NCI-H1105 treated with DMSO at 0.1 percent for 48 hours (cell line): ENCODE measurements at places on chromosomes 6 and 20.
A peak's percentile ranks its signal among the peaks of the same experiment; 100 is the strongest.

DNA sequence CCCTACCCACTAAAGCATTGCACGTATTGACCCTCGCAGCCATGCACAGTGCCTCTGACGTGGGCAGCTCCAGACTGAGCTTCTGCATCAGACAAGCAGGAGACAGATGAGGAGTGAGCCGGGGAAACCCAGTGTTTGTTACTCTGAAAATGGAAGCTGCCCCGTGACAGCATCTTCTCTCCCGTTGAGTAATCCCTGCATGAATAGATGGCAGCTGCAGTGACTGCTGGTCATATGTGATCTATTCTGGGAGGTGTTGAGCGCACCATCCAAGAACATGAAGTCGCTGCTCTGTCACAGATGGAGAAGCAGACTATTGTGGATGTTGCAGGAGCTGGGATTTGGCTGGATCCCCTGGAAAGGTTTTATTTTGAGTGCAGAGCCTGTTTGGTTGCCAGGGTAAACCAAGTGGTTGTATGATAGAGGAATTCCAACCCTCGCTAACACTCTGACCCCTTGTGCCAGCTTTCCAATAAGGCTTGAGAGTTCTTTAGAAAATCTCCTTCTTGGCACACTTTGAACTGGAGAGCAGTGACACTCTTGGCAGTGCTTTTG, 242.2 kb downstream of the NRN1 start:
- no peak for DNase-seq

DNA sequence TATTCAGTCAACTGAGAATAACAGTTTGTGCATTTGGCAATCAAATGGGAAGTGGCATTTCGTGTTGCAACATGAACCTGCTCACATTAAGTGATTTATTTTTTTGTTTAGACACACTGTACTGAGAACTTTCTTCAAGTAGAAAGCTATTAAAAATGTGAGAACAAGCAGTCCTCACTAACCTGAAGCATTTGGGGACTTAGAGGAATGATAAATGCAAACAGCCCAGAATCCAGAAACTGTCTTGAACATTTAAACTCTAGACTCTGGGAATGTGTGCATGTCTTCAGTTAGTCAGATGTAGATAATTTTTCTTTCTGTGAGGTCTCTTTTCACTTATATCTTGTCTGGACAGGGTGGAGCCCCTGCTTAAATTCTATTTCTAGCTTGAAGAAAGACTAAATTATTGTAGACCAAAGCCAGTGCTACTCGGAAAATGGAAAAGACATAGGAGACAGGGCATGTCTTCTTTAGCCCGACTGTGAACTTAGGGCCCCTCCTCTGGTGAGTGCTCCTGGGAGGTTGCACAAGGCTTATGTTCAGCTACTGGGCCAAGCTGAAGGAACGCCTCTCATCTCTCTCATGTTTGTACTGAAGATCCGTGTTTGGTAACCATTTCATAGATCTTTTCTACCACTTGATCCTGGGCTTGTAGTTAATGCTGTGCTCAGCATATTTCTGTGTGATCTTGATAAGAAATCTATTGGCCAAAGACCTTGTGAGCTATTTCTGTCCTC, 70.1 kb downstream of the SLX4IP start:
- no peak for DNase-seq

DNA sequence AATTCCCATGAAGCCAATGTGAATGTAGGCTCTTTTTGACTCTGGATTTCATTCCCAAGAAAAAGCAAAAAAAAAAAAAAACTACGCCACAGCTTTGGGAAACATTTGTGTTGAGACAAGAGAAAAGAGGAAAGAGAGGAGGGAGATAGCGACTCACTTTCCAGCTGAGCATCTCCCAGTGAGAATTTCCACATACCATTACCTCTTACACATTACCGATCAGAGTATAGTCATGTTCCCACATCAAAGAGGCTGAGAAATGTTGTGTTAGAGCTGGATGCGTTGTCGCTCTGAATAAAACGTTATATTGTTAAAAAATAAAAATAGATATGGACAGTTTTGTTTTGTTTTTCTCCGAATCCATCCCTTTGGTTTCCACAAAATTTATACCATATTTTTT, 1019.3 kb upstream of the ADGRB3 start:
- DNase-seq = no peak

DNA sequence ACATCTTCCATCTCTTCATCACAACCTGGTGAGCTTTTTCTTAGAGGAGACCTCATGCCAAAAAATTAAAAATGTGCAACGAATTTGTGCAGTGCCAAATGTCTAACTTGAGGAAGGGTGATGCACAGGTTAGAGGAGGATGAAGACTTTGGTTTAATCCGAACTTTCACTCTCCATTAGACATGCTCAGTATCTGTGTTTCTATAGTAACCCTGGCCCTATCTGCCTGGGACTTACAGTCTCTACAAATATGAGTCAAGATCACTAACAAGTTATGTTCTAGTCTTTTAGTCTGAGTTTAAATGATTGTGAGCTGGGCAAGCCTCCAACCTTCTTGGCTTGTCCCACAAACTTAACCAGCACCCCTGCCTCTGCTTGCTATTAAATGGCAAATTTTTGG, 377.0 kb downstream of the BMP2 start:
- DNase-seq = no peak

DNA sequence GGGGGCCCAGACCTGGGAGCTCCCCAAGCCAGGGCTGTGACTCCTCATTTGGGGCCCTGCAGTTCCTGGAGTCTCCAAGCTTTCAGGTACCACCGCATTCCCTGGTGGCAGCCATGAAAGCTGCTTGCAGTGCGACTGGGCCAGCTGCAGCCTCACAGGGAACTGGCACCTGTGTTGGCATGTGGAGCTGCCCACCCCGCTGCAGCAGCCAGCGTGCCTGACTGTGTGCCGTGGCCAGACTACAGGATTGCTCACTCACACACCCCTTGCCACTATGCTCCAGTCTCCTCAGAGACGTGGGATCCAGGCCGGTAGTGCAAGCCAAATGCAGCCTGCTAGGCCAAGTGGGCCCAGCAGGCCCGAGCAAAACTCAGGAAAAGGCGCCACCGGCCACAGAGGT, 450.7 kb downstream of the COL12A1 start:
- DNase-seq = no peak

GRCh38 chr20:32285621-32286371, 8.3 kb downstream of the KIF3B start:
- DNase-seq = no peak

- DNase-seq = no peak
These were observed 22.4 kb upstream of the STX16 start for GRCh38 chr20:58628491-58629214.

GRCh38 chr6:148530394-148530953, 187.8 kb downstream of the SASH1 start:
- DNase-seq = no peak

DNA sequence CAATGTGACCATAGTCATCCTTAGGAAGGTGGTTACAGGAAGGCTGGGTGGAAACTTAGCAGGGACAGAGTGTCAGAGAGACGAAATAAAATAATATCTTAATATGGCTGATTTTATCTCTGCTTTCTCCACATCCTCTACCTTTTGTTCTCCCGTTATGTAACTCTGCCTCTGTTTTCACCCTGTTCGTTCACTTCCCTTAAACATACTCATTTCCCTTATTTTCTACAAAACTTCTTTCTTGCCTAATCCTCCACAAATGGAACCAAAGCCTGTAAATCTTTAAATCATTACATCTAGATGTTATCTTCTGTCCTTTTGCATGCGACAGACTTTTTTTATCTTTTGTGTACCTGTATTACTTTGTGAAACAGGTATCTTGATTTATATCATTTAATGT, 23.3 kb upstream of the CRIP3 start:
- no peak for DNase-seq

DNA sequence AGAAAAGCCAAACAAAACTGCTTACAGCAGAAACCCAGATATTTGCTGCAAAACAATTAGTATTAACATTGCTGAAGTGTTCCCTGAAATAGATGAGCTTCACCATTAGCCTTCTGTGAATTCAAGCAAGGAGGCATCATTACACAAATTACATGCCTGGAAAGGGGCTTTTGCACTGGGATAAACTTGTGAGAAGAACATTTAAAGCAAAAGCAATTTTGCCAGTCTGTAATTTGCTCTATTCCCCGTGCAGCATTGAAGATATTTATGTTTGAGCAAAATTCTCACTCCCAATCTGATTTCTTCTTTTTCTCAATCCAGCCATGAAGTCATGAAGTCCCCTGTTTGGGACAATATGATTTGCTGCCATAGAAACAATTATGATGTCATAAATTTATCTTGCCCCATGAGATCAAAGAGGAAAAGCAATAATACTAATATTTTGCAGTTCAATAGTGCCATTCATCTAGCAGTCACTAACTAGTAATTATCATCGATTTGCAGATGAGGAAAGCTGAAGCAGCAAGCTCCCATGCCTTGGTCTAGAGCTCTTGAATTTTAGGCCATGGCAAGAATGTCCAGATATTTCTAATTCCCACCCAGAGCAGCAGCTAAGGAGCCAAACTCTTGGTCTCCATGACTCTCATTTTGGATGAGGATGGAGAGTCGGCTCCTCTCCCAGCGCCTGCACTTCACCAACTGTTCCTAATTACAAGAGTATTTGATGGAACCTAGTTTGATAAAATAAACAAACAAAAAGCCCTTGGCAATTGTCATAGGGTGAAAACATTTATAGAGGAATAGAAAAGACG, 49.5 kb upstream of the CCN6 start:
- no peak for DNase-seq

DNA sequence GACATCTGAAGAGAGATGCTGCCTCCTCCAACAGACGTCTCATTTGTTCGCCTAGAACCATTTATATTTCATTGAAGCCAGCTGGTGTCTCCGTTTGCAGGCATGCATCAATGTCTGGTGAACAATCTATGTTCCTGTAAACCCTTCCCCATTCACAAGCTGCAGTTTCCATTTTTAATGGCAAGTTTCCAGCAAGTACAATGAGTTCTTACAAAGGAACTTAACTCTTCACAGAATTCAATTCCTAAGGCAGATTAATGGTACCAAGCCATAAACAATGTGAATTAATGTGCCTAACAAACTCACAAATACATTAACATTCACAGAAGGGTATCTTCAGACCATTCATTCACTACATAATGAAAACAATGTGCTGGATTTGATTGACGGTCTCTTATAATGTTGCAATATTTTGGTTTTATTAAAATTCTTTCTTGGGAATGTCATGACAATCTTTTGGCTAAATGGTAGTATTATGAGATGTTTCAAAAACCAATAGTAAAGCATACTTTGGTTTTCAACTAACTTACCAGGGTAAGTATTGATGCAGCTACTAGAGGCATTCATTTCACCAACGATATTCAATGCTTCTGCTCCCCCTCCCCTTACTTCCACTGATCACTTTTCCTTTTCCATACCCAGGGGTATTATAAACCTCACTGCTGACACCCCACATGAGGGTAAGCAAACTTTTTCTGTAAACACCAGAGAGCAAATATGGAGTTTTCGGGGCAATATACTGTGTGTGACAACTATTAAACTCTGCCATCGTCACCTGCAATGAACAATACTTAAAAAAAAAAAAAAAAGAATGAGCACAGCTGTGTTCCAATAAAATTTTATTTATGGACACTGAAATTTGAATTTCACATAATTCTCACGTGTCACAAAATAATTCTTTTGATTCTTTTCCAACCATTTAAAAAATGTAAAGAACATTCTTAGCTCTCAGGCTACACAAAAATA, 4.2 kb downstream of the AKIRIN2 start:
- peak; percentile 63 for DNase-seq
